LNCaP clone FGC (cell line): ENCODE measurements at places on chromosomes 3 and 15.

- no peak for DNase-seq
Observed at GRCh38 chr3:39282057-39282456, 2.2 kb upstream of the CX3CR1 start.

- no peak for DNase-seq
Observed at GRCh38 chr3:13025778-13026518, 47.3 kb downstream of the IQSEC1 start.

GRCh38 chr15:26191193-26191592, 328.1 kb upstream of the ATP10A start:
- no peak for DNase-seq

DNA sequence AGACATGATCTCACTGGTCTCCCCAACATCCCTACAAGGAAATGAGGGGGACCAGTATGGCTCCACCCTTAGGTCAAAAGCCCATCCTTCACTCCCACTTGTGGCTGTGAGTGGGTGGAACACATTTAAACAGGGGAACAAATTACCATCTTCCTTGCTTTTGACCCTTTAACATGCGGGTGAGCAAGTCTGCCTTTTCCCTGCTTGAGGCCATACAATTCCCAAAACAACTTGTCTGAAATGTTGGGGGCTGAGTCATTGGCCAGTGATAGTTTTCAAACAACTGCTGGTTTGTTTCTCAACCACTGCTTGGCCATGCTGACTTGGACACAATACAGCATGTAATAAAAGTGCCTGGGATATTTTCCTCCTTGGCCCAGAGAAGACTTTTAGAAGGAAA, 39.6 kb downstream of the COL8A1 start:
- DNase-seq, result no peak

DNA sequence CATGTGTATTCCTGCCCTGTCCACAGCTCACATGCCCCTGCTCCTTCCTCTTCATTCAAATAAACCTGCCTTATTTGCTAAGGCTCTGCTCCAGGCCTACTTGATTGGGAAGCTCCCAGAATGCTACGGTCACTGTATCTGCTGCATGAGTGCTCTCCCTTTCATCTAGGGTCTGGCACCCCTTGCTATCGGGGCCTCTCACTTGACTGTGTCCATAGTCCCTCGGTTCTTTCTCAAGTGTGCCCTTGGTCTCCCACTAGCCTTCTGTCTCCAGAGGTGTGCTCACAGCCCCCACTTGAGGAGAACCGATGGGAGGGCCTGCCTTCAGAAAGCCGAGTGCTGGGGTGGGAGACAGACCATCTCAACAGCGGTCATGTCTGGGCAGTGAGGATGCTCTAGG, 57.4 kb upstream of the NMNAT3 start:
- DNase-seq, result no peak

DNA sequence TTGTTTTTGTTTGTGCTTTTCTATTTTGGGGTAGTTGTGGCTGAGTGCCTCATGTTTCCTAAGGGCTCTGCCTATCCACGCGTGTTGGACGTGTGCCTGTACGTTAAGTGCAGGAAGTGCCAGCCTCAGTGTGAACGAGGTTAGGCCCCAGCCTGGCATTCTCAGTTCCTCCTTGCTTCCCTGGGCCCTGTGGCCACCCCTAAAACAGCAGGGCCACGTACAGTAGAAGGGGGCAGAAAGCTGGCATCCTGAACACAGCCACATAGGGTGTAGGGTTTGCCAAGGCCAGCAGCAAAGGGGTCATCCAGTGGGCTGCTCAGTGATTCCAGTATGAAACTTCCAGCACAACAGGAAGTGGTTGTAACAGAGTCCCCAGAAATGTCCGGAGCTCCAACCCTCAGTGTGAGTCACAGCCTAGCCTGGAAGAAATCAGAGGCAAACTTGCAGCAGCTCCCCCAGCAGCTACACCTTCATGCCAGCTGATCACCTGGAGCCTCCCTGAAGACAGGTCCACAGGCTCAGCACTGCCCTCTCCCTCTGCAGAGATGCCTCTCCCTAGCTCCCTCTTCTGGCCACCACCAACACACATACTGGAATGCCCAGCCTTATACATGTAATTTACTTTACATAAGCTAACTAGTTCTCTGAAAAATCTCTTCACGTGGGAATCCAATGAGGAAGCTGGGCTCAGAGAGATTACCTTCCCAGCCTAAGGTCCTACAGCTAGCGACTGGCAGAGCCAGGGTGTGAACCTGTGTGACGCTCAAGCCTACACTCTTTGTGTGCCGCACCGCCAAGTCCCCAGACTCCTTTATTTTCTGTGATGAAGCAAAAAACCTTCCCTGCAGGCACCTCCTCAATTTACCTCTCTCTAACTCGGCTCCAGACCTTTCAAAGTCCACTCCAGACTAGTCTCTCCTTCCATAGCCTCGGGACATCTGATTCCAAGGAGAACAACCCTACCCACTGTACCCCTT, 26.6 kb downstream of the ILDR1 start:
- DNase-seq, result no peak

- DNase-seq, result no peak
Observed at GRCh38 chr3:138600100-138600745, 6.2 kb upstream of the CEP70 start.

DNA sequence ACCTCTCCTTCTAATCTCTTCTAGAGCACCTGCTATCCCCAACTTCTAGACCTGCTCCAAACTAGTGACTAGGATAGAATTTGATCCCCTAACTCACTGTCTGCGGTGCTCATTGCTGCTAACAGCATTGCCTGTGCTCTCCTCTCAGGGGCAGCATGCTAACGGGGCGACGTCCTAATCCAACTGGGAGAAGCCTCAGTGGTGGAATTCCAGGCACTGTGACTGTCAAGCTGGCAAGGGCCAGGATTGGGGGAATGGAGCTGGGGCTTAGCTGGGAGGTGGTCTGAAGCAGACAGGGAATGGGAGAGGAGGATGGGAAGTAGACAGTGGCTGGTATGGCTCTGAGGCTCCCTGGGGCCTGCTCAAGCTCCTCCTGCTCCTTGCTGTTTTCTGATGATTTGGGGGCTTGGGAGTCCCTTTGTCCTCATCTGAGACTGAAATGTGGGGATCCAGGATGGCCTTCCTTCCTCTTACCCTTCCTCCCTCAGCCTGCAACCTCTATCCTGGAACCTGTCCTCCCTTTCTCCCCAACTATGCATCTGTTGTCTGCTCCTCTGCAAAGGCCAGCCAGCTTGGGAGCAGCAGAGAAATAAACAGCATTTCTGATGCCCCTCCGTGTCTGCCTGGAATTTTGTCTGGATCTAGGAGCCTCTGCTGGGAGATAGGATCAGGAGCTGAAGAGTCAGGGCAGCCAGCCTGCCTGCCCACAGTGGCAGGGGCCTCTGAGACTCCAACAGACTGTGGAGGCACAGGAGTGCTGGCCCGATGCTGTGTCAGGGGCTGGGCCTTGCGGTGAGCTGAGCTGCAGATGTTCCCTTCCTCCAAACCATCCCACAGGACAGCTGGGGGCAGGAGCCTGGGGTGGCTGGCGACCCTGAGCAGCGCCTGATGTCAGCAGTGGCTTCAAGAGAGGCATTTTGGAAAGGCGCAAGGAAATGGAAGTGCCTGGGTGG, 3.0 kb downstream of the ISLR start:
- no peak for DNase-seq

DNA sequence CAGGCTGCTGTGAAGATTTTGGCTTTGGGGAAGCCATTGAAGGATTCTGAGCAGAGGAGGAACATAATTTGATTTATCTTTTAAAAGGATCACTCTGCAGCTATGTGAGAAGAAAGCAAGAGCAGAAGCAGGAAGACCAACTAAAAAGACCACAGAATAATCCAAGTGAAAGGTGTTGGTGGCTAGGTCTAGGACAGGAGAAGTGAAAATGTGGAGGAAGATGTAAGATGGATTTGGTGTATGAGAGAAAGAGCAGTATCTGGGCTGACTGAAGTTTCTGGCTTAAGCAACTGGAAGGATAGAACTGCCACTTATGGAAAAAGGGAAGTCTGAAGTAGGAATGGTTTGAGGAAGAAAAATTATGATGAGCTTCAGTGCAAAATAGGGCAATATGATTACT, 62.0 kb downstream of the SFMBT1 start:
- no peak for DNase-seq

GRCh38 chr3:62332017-62332416, 41.3 kb downstream of the FEZF2 start:
- no peak for DNase-seq

- no peak for DNase-seq
Observed at GRCh38 chr3:111072031-111072921, 660 bp downstream of the NECTIN3 start.

GRCh38 chr3:32105291-32106131, 909 bp upstream of the GPD1L start:
- DNase-seq, result no peak

GRCh38 chr15:69337138-69337537, 38.4 kb downstream of the PAQR5 start:
- no peak for DNase-seq

DNA sequence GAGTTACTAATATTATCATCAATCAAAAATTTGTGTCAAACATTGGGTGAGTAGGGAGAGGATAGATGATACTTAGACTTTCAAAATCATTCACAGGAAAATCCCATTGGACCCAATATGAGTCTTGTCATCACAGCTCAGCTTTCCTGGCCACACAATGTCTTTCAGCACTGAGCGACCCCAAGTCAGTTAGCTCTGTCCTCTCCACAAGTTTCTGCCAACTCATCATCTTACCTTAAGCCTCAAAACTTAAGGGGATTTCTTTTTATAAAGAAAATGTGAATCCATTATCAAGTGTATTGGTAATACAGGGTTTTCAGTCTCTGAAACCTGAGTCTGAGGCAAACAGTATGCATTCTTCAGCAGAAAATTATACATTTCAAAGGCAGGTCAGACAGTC, 55.8 kb downstream of the SUMF1 start:
- DNase-seq, result no peak

GRCh38 chr15:76328958-76329357, 7.6 kb upstream of the ISL2 start:
- no peak for DNase-seq

GRCh38 chr3:50100956-50101845, 12.5 kb downstream of the RBM5 start:
- DNase-seq, result no peak

- DNase-seq, result no peak
Observed at GRCh38 chr3:67048715-67049074, 50.6 kb downstream of the KBTBD8 start.

- no peak for DNase-seq
Observed at GRCh38 chr3:176785171-176785570, 412.1 kb downstream of the TBL1XR1 start.

- no peak for DNase-seq
Observed at GRCh38 chr3:4985330-4986174, 6.3 kb downstream of the BHLHE40 start.

DNA sequence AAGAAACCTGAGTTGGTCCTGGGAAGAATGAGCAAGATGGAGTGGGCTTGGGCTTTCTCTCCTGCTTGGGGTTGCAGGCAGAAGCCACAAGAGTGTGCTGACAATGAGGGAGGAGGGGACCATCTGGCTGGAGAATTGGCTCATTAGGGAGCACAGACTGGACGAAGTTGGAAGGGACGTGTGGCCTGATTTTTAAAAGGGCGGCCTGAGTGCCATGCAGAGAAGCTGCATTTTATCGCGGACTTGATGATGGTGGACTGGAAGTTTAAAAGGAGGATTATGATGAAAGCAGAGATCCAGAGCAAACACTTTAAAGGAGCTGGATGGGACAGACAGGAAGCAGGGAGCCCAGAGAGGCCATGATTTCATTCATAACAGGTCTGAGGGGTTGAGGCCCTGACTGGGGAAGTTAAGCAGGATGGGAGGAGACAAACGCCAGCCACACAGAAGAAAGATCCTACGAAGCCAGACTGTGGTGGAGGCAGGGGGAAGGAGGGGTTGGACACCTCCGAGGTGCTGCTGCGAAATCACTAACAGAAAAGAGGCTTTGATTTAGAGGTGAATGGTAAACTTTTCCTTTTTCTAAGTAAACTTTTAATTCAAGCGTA, 23.6 kb downstream of the TLNRD1 start:
- DNase-seq, result no peak

GRCh38 chr3:33115024-33115768, 1.4 kb downstream of the CRTAP start:
- no peak for DNase-seq

GRCh38 chr3:149494022-149494758, 19.7 kb downstream of the TM4SF4 start:
- DNase-seq, result no peak

GRCh38 chr3:146968204-146968651, 363.1 kb upstream of the PLSCR5 start:
- no peak for DNase-seq

DNA sequence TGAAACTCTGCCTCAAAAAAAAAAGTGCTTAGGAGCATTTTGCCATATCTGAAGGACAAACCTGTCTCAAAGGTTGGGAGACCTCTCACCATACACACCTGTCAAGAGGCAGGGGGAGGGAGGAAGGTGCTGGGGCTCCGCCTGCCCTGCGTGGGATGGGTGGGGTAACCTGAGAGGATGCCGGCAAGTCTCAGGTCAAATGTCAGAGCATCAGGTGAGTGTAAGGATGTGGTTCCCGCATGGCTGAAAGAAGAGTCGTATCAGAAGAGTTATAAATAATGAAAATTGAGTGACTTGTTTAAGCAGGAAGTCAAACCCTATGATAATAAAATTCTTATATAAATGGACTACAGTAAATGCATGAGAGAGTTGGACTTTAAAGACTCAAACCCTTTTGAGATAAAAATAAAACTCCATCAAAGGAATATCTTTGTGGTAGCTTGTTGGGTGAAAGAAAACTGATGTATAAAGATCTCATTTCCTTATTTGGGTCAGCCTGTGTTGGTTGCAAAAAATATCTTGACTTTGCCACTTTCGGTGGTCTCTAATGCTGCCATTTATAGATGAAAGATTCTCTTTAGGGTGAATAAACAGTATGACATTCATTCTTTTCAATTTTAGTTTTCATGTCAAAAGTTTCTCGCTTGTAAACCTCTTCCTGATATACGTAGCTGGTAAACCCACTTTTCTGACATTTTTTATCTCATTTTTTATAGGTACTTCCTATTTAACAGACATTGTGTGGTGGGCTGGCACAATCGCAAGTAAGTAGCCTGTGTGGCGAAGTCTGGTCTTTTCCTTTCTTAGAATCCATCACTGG, 23.8 kb downstream of the NIPA1 start:
- DNase-seq, result no peak

GRCh38 chr3:66376568-66376967, 124.3 kb downstream of the LRIG1 start:
- no peak for DNase-seq

GRCh38 chr3:11535243-11535960, 108.3 kb downstream of the VGLL4 start:
- DNase-seq, result no peak

- no peak for DNase-seq
Observed at GRCh38 chr3:184602372-184603150, 41.0 kb downstream of the EPHB3 start.
